Central memory CD8-positive, alpha-beta T cell (primary cell): ENCODE measurements at places on chromosomes 3 and 15.

DNA sequence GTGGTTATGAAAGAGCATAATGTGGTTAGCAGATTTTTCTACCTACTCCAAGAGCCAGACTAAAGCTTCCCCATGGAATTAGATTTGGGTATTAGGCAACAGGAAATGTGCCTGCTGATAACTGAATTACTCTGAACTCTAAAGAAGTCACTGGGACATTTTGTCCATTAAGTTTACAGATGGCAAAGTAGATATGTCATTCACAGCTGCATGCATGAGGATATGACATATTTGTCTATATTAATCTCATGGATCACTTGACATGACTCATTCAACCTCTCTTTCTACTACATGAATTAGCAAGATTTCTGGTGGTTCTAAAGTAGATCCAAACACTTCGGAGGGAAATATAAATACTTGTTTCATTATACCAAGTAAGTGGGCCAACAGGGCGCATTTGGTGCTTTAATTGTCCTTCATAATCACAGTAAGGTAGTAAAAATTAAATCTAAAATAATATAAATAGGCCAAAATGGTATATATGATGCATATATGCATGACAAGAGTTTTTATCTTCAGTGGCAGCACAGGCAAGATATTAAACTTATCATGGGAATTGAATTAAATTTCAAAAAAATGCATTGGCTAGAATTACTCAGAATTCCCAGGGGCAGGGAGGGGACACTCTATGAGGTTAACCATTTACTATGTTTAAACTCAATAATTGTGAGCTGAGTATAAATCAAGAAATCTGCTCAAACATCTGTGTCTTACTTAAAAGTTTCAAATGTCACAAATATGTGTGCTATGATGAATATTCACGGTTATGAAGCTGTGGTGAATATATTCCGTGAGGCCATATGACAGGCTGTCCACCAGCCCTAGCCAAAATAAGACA lies 365.3 kb upstream of the KCNMB2 start:
- no peak for DNase-seq

DNA sequence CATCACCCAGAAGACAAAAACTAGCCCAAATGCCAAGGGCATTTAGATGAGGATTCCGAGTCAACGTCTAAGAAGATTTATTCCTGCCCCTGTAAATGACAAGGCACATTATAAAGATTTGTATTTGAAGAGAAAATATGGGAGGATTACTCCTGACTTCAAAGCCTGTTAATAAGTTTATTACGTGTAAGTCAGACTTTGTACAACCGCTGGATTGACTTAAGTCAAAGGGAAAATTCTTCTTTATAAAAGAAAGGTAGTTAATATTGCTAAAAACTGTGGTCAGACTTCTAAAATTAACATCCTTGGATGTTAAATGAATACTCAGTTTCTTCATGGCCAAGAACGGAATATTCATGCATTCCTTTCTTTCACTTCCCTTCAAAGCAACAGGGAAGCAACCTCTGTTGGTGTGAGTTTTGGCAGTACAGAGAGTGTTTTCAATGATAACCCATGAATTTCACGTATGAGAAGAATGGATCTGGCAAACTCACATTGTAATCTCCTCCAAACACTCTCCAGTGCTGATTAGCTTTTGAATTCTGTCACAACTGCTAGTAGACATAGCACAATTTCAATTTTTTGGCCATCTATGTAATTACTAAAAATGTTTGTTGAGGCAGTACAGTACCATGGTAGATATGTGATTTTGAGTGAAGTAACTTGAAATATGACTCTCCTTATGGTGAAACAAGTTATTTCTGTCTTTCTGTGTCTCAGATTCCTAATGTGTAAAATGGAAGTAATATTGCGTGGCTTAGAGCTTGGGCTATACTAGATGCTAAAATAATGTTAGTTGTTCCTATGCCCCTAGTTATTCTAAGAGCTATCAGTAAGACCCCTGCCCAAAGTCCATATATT lies 62.0 kb downstream of the PLD1 start:
- no peak for DNase-seq

GRCh38 chr15:68417897-68418296 lies 14.1 kb downstream of the ITGA11 start:
- no peak for DNase-seq

GRCh38 chr3:78832785-78833204 lies 935.0 kb downstream of the ROBO1 start:
- no peak for DNase-seq
